A172 (cell line): ENCODE measurements at places on chromosomes 3 and 15. TPM values are rescaled to one million over a fixed set of nuclear protein-coding genes. Genes with fewer than 3 reads are reported as not detected.
A peak's percentile ranks its signal among the peaks of the same experiment; 100 is the strongest.

Gene UROC1
- total RNA-seq = not detected in 2 replicates

Gene EIF5A2
- total RNA-seq = 13.0 and 35.8 TPM in 2 replicates

- no peak for DNase-seq
Measured at GRCh38 chr3:59510576-59510975, 460.8 kb upstream of the CFAP20DC start.

DNA sequence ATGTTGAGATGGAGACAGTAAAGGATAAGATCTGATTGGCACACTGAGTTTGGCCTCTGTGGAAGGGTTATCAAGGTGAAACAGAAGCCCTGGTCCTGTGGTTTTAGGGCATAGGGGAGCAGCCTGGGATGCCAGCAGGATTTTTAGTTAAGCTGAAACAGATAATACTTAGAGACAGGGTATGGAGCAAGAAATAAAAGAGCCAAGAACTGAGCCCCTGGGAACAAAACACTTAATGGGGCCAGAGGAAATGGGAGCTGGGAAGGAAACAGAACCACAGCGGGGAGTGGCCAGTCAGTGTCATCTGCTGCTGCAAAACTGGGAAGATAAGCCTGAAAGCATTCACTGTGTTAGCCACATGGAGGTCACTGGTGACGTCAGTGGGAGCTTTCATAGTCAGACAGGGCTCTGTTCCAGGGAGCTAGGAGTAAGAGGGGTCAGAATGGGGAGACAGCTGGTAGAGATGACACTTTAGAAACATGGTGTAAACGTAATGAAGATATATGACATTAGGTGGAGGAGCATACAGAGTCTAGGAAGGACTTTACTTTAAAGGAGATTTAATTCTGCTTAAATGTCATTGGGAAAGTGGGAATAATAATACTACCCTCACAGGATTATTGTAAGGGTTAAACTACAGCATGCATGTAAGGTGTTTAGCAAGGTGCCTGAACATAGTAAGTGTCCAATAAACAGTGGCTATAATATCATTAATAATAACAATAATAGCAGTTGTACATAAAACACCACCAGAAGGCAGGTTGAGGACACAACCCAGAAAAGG, 172.7 kb upstream of the CTNNB1 start:
- peak; percentile 2 for DNase-seq

GRCh38 chr15:69126054-69126469, 34.4 kb upstream of the GLCE start:
- DNase-seq = peak; percentile 15

DNA sequence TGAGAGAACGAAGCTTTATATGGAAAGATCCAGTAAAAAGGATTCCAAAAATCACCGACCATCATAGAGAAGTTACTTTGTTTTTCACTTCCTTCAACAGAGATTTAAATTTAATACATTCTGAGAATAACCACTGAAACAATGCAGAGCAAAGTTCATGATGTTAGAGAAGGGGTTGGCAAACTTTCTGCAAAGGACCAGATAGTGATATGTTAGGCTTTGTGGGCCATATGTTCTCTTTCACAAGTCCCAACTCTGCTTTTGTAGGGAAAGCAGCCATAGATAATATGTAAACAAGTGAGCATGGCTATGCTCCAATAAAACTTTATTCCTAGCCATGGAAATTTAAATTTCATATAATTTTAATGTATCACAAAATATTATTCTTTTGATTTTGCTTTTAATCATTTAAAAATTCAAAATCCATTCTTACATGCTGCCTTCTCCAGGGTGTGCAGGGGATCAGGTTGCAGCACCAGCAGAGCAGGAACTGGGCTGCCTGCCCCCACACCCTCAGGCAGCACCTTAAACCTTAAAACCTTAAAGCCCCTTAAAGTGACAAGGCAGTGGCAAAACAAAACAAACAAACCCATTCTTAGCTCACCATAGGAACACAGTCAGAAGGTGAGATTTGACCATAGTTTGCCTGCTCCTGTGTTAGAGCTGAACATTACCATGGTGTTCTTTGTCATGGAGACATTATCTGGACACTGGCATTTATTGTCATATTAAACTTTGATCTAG, 16.9 kb upstream of the IGSF10 start:
- no peak for DNase-seq

DNA sequence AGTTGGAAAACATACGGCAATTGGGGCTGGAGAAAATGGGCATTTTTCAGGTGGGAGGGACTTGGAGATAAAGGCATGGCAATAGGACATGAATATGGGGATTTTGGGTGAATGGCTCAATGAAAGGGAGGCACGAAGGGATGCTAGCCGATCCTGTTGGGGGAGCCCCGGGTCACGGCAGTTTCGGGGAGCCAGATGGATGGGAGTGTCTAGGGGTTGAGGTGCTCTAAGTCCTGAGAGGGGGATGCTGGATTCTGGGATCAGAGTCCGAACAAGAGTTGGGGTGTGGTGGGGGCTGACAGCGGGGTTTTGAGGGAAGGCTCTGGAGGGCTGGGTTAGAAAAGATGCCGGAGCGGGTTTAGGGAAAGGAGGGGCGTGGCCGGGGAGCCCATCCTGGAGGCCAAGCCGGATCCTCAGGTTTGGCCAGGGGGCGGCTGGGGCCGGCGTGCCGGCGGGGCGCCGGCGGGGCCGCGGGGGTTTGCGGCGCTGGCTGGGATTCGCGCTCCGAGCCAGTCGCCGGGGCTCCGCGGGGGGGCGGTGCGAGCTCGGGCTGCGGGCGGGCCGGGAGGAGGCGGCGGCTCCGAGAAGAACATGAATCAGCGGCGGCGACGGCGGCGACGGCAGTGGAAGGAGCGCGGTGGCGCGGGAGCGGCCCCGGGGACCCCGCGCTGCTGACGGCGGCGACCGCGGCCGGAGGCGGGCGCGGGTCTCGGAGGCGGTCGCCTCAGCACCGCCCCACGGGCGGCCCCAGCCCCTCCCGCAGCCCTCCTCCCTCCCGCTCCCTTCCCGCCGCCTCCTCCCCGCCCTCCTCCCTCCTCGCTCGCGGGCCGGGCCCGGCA, at the start of gene TYRO3:
Gene TYRO3 (plus strand): TSS at position 813 of the 839 bp plus-strand sequence. CDS start 46 bp downstream, outside the sequence.
- DNase-seq = no peak

GRCh38 chr15:65939901-65940617, 70.8 kb downstream of the RAB11A start:
- DNase-seq = peak; percentile 89

DNA sequence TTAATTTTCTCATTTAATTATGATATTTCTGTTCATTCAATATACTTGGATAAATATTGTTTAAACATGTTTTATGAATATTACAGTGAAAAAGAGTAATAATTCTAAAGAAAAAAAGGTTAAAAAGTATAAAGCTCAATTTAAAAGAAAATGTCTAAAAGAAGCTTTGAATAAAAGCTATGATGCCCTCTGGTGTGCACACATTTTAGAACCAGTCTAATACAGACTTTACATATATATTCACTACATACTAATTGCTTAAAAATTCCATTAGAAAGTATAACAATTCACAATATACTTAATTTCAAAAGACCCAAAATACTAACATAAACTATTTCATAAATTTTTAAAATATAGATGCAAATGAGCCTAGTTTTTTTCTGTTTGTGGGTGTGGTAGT, 909.1 kb upstream of the ROBO1 start:
- DNase-seq = no peak
